ENCODE measurements at places on chromosomes 5 and 9.

- no peak for DNase-seq
These were observed 93.6 kb downstream of the MED27 start for GRCh38 chr9:131986089-131986488.

- peak; percentile 93 for DNase-seq
These were observed at the start of gene NR2F1 for GRCh38 chr5:93582677-93583438. NR2F1 (plus strand) TSS chr5:93583222; CDS start chr5:93585024, 1,802 bp downstream.

DNA sequence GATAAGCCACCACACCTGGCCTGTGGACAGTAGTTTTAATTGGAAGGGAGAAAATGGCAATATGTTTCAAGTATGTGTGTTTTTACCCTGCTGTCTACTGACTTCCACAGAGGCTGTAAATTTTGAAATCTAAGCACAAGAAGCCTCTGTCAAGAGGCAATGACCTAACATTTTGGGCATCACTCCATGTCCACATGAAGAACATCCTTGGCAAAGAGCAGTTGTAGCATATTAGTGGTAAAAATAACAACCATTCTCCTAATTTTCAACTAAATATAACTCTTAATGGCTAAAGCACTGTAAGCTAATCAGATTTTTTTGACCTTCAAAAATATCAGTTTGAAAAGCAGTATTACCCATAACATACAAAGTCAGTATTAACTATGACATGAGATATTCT is 100.3 kb upstream of the APC start:
- no peak for DNase-seq

DNA sequence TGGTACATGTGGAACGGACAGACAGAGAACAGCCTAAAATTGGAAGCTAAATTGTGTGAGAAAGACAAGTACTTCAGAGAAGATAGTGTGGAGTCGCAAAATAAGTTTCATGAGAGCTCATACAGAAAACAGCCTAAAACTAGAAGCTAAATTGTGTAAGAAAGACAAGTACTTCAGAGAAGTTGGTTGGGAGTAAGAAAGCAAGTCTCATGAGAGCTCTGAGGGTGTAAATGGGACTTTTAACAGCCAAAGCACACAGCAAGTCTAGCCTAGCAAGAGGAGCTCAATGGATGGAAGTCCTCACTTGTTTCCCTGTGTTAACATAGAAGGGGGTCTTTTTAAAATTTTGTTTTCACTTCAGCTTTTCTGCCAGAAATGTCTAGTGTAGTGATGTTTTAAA is 93.1 kb downstream of the STK32A start:
- no peak for DNase-seq

DNA sequence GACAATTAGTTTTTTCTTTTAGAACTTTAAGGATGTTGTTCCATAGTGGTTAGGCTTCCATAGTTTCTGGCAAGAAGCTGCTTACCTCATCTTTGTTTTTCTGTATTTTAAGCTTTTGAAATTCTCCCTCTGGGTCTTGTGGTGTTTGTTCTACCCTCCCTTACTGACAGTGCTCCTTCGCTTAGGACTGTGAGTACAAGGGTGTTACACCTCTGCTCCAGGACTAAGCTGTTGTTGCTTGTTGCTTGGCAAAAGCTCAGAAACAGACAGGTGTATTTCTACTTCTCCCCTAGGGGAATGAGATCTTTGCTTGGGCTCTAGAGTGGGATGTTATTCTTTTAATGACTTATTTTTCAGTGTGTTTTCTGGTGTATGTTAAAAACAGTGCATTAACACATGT is 225.2 kb downstream of the WDR70 start:
- no peak for DNase-seq

DNA sequence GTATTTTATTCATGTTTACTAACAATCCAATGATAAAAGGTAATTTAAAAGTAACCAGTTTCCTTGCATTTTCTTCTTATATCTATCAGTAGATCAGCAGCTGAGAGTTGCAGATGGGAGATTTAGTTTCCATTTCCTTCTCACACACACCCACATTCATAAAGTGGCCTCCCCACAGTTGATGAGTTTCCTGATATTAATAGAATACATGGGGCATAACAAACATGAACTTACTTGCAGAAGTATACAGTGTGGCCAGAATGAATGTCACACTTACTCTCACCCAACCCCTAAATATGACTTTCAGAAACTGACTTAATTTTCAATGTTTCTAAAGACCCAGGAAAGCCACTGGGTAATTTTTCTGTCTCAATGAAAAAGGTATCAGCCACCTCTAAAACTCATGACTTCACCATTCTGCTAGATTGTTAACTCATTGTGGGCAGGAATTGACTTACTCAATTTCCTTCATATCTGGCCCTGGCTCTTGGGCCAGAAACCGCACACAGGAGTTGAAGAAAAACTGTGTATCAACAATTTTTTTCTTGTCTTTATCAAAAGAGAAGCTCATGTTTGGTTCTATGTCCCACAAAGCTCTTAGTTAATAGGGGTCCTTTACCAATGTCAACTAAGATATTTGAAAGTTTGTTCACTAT is 63.5 kb upstream of the OSMR start:
- DNase-seq = no peak

GRCh38 chr5:115366223-115366622 is 69.8 kb upstream of the CCDC112 start:
- no peak for DNase-seq

DNA sequence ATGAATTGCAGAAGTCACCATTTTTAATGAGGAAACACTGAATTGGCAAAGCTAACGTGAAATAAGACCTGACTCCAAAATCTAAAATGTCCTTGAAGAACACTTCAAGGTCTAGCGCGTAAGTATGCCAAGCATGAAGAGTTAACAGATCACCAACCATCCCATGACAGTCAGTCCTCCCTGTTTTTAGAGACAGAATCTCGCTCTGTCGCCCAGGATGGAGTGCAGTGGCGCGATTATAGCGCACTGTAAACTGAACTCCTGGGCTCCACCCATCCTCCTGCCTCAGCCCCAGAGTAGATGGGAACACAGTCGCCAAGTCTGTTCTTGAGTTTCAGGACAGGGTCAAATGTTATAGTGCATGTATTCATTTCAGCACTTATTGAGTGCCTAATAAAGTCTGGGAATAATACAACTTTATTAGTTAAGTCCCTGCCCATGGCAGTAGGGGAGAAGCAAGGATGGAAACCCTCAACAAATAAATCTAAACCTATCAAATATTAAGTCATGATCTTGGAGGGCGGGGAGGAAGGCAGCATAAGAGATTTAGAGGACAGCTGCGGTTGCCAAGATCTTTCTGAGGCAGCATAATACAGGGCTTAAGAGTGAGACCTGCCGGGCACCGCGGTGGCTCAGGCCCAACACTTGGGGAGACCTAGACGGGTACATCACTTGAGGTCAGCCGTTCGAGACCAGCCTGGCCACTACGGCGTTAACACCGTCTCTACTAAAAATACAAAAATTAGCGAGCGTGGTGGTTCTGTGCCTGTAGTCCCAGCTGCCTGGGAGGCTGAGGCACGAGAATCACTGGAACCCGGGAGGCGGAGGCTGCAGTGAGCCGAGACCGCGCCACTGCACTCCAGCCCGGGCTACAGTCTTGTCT is 1.1 kb downstream of the ATPSCKMT start:
- no peak for DNase-seq

GRCh38 chr5:74357827-74358226 is 282.7 kb downstream of the ENC1 start:
- no peak for DNase-seq

GRCh38 chr5:16727755-16728325 is 111.0 kb upstream of the RETREG1 start:
- DNase-seq = no peak

- no peak for DNase-seq
These were observed 64.4 kb downstream of the PPARGC1B start for GRCh38 chr5:149794487-149794971.

GRCh38 chr9:72894342-72894741 is 58.5 kb downstream of the ALDH1A1 start:
- DNase-seq = no peak

DNA sequence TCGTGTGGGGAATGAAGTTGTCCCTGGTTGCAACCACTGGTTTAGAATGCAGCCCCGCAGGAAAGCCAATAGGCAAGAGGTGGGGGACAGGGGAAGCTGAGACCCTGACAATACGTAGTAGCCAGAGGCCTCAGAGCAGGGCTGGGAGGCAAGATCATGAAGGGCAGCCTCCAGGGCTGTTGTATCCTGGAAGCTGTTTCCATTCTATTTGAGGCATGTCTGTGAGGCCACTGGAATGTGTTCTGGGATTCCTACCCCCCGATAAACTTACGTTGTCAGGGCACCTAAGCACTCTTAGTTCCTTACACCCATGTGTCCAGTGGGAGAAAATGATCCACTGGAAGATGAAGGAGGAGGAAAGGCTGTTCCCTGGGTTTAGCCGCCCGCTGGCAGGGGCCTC is 177.3 kb downstream of the CFAP90 start:
- DNase-seq = no peak

DNA sequence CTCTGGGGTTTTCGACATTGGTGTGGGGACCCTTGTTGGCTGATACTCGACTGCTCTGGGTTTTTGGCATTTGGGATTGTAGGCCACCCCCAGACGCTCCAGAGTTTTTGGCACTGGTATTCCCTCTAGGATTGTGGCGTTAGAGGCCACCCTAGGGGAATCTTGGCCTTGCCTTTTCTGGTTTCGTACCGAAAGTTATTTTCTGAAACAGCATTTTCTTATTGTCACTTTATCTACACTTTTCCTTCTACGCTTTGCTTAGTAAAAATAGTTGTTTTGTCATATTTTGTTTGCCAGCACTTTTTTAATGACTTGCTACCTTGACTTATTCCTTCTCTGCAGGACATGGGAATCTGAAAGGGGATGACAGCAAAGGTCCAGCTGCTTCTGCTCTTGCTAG is 25.1 kb upstream of the CLPTM1L start:
- no peak for DNase-seq

DNA sequence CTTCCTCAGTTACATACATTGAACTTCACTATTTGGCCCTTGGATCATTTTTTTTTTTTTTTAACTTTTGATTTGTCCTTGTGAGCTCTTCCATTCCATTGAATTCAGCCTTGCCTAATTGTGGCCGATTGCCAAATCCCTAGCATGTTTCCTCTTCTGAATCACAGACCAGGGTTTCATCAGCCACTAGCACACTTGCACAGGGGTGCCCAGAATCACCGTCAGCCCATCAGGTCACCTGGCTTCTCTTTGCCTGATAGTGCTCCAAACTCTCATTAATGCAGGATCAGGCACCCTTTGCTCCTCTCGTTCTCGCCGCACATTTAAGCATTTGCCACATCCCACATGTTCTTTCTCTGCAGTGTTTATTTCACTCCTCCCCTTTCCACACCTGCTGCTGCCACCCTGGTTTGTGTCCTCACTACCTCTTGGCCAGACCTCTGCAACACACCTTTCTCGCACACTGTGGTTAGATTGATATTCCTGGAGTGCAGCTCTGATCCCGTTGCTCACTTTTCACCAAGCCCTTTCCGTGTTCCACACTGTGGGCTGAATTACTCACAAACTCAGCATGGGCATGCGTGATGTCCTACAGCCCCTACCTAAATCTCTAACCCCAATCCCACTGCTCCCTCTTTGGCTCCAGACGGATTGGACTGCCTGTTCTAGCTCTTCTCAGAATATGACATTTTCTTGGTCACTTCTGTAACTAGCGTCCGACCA is 9.8 kb downstream of the PIK3R1 start:
- DNase-seq = no peak

DNA sequence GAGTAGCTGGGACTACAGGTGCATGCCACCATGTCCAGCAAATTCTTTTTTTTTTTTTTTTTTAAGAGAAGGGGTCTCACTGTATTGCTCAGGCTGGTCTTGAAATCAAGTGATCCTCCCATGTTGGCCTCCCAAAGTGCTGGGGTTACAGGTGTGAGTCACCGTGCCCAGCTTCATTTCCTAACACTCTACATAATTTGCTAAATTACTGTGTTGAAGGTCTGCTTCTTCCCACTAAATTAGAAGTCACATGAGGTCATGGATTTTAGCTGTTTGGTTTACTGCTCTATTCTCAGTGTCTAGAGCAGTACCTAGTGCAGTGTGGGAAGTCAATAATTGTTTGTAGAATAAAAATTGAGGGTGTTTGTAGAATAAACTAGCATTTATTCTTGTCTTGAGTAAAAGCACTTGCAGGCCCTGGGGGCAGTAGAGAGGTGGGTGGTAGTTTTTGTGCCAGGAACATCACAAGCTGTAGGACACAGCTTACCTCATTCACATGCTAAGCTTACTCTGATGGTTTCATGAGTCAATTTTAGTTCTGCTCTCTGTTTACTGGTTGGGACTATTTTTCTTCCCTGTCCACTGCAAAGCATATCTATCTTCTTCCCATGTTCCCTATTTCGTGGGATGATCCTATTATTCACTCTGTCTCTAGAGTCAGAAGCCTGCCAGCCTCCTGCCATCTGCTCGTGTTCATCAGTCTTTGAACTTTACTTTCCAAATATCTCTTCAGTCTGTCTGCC is 7.0 kb downstream of the TEX48 start:
- DNase-seq = no peak

- peak; percentile 82 for DNase-seq
These were observed 44.1 kb upstream of the FSD1L start for GRCh38 chr9:105403552-105404248.

DNA sequence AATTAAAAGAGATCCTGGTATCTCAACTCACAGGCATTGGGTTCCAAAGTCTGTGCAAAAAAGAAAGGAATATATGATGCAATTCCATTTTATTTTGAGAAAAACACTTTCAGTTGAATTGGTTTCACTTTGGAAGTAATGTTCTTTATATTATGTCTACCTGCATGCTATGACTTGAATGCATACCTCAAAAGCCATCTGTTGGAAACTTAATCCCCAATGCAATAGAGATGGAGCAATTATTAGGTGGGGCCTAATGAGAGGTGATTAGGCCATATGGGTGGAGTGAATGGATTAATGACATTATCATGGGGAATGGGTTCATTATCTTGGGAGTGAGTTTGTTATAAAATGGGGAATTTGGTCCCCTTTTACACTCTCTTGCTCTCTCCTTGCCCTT is 293.3 kb downstream of the CSNK1G3 start:
- DNase-seq = no peak

- DNase-seq = no peak
These were observed 10.2 kb downstream of the SLC6A18 start for GRCh38 chr5:1235379-1235778.

- no peak for DNase-seq
These were observed 18.3 kb upstream of the MSANTD3 start for GRCh38 chr9:100408546-100409175.

DNA sequence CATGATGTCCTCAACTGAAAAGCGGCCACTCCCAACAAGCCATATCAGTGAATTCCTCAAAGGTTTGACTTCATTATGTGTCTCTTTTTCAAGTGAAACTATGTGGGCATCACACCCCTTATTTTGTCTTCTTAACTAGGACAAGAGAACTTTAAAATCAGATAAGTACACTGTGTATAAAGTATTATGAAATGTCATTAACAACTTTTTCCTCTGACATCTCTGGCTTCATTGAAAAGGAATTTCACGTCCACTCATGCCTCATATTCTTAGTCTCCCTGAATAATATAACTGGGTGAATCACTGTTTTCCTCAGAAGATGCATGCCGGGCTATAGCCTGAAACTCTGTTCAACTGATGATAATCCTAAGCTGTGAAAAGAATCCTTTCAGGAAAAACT is 415.8 kb downstream of the ACTL7B start:
- no peak for DNase-seq
